NCI-H2081 (cell line): ENCODE measurements at places on chromosomes 5 and 9.

GRCh38 chr9:135083241-135083810, 4.1 kb upstream of the OLFM1 start:
- DNase-seq = no peak

DNA sequence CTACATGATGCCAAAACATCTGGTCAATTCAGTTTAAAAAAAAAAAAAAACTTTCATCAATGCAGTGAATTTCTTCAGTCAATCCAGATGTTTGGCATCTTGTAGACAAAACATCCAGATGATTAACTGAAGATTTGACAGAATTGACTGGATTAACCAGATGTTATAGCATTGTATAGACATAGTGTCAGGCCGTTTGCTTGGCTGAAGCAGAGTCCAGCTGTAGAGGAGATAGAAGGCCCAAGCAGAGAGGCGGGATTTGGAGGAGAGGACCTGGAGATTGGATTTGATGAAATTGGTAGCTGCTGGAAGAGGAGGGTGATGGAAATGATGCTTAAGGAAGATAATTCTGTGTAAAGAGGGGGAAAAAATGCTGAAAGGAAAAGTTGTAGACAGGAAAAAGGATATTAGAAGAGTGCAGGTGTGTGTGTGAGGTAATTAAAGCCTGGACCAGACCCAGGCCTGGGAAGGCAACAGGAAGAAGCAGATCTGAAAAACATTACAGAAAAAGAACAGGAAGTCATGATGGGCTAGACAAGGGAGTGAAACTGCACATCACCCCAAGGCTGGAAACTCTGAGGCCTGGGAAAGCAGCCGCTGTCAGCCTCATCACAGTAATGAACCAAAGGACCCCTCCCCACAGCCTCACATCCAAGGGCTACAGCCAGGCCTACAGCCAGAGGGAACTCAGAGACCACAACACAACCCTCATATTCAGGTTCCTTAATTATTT, 258.3 kb downstream of the CWC27 start:
- DNase-seq = no peak

DNA sequence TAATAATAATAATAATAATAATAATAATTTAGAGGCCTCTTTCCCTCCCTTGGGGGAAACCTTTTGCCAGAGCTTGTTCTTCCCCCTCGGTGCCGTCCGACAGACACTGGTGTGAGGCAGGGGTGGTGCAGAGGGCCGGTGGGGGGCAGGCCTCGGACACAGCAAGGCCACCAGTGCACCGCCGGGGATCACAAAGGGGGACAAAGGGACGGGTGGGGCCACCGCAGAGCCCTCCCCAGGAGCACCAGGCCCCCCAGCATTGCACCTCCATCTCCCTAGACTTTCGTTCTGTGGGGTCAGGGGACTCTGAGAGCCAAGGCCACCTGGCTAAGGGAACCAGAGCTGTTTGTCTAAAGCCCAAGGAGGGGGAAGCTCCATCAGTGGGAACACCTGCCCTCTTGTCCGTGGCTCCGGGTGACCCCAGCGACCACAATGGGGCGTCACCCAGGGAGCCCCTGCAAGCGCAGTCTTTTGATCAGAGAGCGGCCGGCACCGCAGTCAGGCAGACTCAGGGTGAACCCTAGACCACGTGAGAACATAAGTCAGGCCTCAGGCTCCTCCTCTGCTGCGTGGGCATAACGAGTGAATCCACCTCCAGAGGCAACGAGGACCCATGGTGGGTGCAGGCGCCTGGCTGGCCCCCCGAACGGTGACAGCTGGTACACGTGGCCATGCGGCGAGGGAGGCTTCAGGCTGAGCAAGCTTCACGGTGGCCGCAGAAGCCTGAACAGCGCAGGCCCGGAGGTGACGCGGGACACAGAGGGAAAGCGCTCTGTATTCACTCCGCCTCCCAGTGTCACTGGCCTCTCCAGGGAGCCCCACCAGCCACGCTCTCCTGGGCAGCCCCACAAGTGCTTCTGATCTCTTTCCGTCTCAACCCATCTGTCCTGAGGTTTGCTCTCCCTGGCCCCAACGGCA, 12.0 kb upstream of the QSOX2 start:
- DNase-seq = no peak

GRCh38 chr9:9730174-9730573, 882.6 kb downstream of the PTPRD start:
- no peak for DNase-seq

GRCh38 chr9:124694414-124695279, 76.5 kb downstream of the NR6A1 start:
- DNase-seq = no peak

GRCh38 chr5:168875832-168876231, 296.7 kb upstream of the PANK3 start:
- DNase-seq = no peak

DNA sequence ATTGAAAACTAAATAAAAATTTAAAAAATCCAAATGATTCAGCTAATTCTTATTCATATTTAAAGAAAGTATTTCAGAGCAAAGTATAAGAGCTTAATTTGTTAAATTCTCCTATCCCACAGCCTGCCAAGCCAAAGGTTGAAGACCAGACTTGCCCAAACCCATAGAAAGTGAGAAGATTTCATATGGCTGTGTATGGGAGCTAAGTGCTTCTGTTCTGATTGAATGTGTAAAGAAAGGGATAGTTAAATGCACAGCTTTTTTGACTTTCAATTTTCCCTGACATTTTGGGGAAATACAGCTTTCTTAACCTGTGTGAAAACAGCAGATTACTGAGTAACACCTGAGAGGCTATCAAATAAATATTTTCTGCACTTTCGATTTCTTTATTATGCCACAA, 125.0 kb upstream of the MTAP start:
- no peak for DNase-seq

DNA sequence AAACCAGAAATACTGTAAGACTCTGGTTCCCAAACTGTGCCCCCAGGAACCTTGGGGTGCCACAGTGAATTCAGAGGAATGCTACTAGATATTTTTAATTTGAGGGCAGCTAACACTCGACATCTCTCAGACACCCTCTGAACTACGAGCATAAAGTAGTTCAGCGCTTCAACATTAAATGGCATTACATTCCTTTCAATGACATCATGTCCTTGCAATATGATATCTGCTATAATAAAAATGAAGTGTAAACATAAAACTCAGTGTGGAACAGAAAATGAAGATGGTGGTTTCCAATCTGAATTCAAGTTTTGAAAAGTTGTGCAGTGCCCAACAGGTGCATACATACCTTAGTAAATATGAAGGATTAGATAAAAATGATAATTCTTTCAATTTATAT, 116.1 kb downstream of the LPAR1 start:
- no peak for DNase-seq

GRCh38 chr5:93924628-93925027, 183.2 kb upstream of the POU5F2 start:
- no peak for DNase-seq

- DNase-seq = no peak
Measured at GRCh38 chr5:5792106-5792505, 369.6 kb downstream of the ICE1 start.

- no peak for DNase-seq
Measured at GRCh38 chr5:95923918-95924544, 37.6 kb downstream of the ELL2 start.

- DNase-seq = no peak
Measured at GRCh38 chr5:172669386-172670004, 28.4 kb downstream of the NEURL1B start.

DNA sequence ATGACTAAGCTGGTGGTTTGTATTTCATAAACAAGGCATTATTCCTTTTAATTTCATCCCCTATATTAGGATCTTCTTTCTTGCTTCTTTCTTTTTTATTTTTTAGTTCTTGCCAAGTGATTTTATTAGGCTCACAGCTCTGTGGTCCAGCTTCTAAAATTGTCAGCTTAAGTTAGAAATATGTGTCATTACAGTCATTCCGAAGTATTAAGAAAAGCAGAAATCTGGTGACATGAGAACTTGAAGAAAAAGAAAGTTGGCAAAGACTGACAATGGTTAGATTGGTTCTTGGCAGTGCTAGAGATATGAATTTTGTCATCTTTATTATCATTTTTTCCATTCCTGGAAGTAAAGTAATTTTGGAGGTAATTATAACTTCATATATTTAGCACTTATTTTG, 166.5 kb upstream of the PRR16 start:
- no peak for DNase-seq

- DNase-seq = no peak
Measured at GRCh38 chr9:106893088-106893487, 30.1 kb downstream of the ZNF462 start.

DNA sequence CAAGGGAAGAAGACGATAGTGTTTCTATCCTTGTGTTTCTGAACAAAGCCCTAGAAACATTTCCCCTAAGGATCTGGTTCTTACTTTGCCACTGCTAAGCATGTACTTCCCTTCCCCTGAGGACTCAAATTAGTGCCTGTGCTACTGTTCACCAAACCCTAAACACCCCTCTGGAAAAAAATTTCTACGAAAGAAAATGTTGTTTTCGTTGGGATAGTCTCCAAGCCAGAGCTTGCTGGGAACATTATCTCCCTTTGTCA, 294.6 kb downstream of the BNC2 start:
- DNase-seq = no peak

DNA sequence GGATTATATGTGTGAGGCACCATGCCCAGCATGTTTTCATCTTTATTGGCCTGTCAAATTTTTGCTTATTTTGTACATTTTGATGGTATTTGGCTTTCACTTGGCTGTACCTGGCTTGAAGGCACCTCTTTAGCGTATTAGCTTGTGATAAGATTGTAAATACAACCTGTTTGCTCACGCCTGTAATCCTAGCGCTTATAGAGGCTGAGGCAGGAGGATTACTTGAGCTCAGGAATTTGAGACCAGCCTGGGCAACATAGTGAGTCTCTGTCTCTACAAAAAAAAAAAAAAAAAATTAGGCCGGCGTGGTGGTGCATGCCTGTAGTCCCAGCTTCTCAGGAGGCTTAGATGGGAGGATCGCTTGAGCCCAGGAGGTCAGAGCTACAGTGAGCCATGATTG, 11.3 kb downstream of the SEC24A start:
- no peak for DNase-seq

GRCh38 chr9:79387101-79387835, 184.5 kb upstream of the TLE4 start:
- DNase-seq = no peak

GRCh38 chr5:152686931-152687330, 281.9 kb upstream of the NMUR2 start:
- DNase-seq = no peak

DNA sequence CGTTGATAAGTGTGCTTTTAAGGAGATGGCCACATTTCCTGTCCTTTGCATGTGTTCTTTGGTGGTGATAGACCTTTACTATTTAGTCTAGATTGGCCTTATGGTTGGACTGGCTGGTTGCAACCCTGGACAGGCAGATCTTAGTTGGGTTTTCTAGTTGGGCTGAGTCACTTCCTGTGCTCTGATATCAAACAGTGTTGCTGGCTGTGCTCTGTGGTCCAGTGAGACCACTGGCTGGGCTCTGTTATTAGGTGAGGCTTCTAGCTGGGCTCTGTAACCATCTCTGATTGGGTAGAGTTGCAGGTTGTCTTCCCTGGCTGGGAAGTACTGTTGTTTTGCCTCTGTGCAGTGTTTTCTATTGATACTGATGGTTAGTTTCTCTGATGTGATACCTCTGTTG, 432.5 kb downstream of the LRRC70 start:
- no peak for DNase-seq

DNA sequence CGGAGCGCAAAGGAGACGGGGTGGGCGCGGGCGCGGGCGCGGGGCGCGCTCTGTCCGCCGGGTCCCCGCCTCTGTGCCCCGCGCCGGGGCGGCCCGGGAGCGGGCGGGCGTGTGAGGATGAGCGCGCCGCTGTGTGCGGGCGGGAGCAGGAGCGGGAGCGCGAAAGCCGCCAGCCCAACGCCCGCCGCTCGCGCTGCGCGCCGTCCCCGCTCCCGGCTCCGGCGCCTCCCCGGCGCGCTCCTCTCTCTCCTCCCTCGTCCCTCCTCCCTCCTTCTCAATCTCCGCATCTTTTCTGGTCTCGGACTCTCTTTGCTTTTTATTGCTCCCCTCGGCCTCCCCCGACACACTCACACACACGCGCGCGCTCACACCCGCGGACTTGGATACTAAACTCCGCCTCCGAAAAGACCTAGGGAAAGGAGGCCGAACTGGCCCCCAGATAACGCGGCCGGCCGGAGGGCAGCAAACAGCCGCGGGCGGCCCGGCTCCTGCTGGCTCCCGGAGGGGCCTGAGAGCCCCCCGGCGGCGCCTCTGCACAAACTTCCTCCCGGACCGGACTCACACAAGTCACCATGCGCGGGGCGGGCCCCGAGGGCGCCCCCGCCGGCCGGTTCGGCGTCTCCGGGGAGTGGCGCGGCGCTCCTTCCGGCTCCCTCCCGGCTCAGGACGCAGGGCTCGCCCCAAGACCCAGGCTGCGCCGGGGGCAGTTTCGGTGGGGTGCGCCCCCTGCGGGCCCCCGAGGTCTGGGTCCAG, at the start of gene FIBCD1:
TSS of gene FIBCD1 (minus strand) at position 596 of the 753 bp plus-strand sequence. CDS start 640 bp downstream, outside the sequence.
- DNase-seq = no peak

DNA sequence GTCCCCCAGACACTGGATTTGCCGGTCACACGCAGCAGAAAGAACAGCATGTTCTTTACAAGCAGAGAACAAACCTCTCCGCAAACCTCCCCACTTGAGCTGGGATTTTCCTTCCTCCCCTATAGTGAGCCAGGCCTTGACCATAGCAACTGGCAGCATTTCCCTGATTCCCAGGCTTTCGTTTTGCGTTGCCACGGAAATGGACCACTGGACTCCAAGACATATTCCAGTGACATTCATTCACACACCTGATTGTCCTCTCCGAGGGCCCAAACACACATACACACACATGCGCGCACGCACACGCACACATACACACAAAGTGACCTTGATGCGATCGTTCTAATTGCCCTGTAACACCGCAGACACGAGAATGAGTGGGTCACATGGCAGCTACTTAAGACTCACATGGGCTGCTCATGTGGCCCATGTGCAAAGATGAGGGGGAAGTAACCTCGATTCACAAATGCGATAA, 80.9 kb upstream of the CPEB4 start:
- DNase-seq = no peak
